Sciatic nerve (tissue), 2 donors: ENCODE measurements at places on chromosomes 1 and 21. TPM values are rescaled to one million over a fixed set of nuclear protein-coding genes. Genes with fewer than 3 reads are reported as not detected.
A peak's percentile ranks its signal among the peaks of the same experiment; 100 is the strongest.

DNA sequence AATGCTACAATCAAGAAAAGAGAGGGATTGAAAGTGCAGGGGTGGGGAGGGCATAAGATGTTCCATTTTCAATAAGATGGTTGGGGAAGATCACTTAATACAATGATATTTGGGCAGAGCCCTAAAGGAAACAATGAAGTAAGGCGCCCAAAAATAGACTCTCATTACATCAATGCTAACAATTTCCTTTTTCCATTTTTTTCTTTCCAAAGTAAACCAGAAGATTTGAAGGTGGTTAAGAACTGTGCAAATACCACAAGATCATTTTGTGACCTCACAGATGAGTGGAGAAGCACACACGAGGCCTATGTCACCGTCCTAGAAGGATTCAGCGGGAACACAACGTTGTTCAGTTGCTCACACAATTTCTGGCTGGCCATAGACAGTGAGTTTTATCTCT lies 16.8 kb downstream of the IFNAR2 start:
- no peak for DNase-seq

DNA sequence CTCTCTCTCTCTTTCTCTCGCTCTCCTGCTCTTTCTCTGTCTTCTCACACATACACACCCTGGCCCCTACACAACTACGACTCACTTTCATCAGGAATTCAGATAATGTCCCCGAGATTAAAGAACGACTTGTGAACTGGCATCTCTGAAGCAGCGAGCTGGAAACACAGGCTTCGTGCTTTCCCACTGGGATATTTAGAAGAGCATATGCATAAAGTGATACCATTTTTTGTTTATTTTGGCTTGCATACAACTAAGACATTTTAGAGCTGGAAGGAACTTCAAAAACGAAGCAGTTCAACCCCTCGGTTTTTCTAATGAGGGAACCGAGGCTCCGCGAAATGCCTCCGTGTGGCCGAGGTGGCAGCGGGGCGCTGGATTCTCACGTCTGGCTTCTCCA lies 88.6 kb downstream of the ZBTB18 start:
- DNase-seq = no peak

RPE65 gene
- total RNA-seq = not detected

DNA sequence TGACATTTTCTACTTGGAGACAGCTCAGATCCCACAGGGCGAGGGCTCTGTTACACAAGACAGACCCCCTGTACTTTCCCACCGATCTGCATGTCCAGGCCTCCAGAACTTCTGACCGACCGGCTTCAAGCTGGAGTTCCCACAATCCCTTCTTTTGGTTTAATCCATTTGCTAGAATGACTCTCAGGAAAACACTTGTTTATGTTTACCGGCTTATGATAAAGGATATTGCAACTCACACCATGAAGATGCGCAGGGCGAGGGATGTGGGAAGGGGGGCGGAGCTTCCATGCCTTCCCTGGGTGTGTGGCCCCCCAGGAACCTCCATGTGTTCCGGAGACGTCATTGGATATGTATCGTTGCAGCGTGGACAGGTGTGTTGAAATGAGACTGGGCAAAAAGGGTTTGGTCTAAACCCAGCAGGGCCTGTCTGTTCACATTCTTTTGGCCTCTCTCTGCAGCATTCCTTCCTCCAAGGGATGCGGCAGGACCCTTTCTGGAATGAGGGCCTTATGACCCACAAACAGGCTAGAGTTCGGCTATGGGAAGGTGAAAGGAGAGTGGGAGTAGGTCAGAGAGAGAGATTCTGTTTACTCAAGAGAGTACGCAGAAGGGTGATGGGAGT lies 7.5 kb upstream of the IGSF5 start:
- DNase-seq = no peak

RGS5 gene
- 60.2 TPM for total RNA-seq

- no peak for DNase-seq
Measured at GRCh38 chr1:100565937-100566699, 28.2 kb downstream of the GPR88 start.

- no peak for DNase-seq
Measured at GRCh38 chr1:109847251-109847650, 63.4 kb upstream of the CSF1 start.

GRCh38 chr1:222620566-222620965 lies 2.7 kb downstream of the MIA3 start:
- DNase-seq = no peak

SELENBP1 gene
- total RNA-seq = 71.9 TPM

PSRC1 gene
- total RNA-seq = 7.6 TPM

- peak; percentile 82 for DNase-seq
Measured at GRCh38 chr1:165383067-165383466, 26.6 kb upstream of the LMX1A start.

DNA sequence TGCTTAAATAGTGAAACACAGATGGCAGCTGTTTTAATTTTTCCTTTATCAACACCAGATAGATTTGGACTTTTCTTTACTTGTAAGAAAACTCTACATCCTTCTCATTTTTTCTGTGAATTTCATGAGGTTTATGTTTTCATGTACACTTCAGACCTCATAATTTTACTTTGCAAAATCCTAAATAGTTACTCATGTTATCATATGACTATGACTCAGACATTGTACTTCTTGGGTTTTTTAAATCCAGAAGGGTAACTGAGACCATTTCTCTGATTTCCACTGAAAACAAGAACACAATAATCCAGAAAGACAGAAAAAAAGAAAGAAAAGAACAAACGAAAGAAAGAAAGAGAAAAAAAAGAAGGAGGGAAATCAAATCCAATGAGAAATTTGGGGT lies 1021.6 kb downstream of the NCAM2 start:
- no peak for DNase-seq

RGSL1 gene
- total RNA-seq = not detected

LCE2C gene
- not detected for total RNA-seq

DNA sequence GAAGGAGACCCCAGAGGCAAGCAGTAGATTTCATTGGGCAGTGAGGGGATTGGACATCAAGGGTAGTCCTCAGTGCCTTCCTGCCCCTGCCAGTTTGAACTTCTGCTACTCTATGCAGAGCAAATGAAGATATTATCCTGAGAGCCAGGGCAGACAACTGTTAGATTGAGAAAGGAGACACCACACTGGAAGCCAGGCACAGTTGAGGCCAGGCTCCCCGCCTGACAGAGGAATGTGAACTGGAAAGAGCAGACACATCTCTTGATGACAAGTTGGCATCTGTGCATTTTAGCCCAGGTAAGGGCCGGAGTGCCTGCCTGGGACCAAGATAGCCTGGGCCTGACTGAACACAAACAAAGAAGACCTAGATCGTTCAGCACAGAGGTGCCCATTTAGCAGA lies 16.0 kb downstream of the SH3BGR start:
- no peak for DNase-seq

GRCh38 chr1:92958203-92958970 lies 2.9 kb downstream of the DIPK1A start:
- no peak for DNase-seq

DNA sequence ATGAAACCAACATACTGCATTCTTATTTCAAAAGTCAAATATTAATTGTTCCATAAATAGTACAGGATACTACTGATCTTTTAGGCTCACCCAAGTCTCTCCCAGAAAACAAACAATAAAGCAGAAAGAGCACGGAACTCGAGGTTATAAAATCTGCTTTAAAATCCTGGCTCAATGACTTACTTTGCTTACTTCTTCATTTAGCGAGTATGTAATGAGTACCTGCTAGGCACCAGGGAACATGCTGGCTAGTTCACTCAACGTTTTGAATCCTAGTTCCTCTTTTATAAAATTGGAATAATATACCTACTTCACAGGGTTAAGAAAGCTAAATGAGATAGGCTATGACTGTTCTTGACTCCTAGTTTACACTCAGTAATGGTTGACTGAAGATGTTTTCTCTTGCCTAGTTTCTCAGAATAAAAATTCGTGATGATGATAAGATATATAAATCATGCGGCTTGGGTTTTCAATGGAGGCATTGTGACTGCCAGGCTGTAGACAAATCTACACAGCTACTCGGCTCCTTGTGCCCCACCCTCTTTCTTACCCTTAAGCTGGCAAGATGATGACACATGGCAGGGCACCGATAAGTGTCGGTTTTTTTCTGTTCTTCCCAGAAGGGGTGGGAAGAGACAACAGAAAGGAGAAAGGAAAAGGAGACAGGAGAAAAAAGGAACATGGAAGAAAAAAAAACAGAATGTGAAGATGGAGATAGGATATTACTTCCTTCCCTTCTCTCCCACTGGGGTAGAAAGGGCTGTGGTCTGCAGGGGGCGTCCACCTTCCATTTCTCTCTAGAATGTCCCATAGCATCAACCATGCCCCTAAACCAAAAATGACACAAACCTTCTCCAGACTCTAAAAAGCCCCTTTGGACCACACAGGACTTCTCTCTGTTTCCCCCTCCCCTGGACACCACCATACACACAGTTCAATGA lies 507.1 kb downstream of the SMYD3 start:
- no peak for DNase-seq

- DNase-seq = no peak
Measured at GRCh38 chr1:203796236-203796605, 798 bp downstream of the ZBED6 start.

DNA sequence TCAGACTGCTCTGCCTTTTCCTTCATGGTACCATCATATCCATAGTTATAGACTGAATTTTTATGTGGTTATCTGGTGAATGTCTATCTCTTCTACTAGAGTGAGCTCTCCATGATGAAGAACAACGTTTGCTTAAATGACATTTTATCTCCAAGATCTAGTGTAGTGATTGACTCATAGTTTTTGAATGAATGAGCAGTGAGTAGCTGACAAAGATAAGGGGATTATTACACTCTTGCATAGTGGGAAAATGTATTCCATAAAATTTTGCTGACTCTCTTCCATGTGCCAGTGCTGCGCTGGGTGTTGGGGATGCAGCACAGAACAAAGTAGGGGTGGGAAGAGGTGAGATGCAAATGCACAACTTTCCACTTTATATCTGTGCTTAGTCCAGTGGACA lies 147.7 kb downstream of the TGFB2 start:
- DNase-seq = no peak

DNA sequence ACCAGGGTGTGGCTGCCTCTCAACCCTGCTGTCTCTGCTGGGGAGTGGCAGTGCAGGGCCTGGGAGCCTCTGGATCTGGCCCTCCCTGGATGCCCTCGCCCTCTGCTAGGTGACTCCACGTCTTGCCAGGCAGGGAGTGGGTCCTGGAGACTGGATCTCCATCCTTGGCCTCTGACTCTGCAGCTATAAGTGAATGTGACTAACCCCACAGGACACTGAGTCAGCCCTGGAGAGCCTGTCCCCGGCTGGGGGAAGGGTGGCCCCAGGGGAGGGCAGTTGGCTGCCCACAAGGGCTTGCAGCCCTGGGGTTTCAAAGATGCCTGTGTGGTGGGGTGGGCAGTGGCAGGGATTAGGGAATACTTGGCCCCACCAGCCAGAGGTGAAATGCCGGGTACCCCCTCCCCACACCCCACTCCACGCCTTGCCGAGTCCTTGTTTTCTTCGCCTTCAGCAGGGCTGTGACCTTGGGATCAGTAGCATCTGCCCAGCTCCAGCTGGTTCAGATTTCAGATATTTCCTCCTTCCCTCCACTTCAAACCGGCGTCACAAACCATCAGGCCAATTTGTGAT lies 1.9 kb upstream of the MYBPH start:
- no peak for DNase-seq

DNA sequence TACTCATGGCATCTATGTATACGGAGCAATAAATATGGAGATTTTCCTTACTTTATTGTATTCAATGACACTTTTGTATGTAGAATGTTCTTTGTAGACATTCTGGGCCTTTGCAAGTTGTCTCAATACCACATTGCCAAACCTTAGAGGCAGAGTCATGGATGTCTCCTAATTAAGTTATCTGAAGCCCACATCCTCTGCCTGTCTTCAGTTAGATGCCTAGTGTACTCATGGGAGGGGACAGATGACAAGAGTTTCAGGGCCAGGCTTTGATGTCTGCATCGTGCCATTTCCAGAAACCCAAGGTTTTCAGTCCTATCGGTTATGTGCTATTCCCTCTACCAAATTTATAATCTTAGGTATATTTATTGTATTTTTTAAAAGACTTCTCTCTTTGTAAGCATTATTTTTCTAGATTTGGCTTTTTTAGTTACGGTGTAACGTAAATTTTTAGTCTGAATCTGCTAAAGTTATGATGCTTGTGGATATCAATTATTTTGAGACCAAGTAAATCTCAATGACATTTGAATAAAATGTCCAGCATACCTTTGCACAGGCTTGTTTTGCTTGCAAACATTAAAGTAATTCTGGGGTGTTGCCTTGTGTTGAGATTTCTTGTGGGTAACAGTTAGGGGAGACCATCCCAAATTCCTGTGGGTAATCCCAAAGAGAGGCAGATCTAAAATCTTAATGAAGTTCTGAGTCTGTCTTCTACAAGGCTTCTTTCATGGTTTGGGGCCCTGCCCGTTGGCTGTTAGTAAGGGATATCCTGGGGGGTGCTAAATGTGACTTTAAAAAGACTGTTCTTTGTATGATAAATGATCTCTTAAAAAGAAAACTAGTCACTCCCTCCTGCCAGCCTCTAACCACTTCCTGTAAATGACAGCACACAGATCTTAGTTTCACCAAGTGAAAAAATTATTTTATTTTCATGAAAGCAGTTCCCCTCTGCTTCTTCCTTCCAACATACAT lies 8.0 kb upstream of the MACF1 start:
- no peak for DNase-seq

GRCh38 chr1:162772571-162773154 lies 17.8 kb upstream of the HSD17B7 start:
- DNase-seq = no peak

GRCh38 chr21:41776778-41777177 lies 9.9 kb upstream of the RIPK4 start:
- DNase-seq = no peak

DNA sequence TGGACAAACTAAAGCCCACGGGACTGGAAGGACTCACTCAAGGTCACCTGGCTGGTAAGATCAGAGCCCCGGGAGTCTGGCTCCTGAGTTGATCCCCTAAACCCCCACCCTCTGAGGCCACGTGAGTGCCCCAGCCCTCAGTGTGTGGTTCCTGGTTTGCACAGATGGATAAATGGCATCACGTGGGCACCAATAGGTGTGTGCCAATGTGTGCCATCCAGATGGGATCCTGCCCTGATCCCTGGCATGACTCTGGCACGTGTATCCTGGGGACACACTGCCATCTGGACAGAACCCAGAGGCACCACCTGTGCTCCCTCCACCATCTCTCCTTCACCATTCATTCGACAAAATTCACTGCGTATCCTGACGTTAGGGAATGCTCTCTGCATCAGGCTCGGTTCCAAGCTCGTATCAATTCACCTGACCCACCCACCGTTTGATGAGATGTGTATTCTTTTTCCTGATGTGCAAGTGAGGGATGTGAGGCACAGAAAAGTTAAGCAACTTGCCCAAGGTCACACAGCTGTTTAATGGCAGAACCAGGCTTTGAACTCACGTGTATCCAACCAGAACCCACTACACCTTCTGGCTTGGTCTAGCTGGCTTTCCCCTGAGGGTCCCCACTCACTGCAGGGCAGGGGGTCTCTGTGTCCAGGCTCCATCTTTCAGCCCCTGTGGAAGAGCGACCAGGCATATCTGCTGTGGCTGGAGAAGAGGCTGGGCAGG lies 49.8 kb upstream of the PAX7 start:
- DNase-seq = no peak

GRCh38 chr21:37532868-37533780 lies 166.6 kb downstream of the DYRK1A start:
- no peak for DNase-seq

- no peak for DNase-seq
Measured at GRCh38 chr1:118075116-118075515, 109.9 kb downstream of the SPAG17 start.

- no peak for DNase-seq
Measured at GRCh38 chr1:5342830-5343229, 649.4 kb downstream of the NPHP4 start.

- DNase-seq = no peak
Measured at GRCh38 chr1:28314547-28314941, 14.3 kb upstream of the MED18 start.

SPRR4 gene
- total RNA-seq = not detected
